Iris pigment epithelial cell (primary cell): ENCODE measurements at places on chromosomes 4 and X.

- no peak for DNase-seq
Measured at GRCh38 chr4:123315617-123316016, 81.0 kb upstream of the SPRY1 start.

DNA sequence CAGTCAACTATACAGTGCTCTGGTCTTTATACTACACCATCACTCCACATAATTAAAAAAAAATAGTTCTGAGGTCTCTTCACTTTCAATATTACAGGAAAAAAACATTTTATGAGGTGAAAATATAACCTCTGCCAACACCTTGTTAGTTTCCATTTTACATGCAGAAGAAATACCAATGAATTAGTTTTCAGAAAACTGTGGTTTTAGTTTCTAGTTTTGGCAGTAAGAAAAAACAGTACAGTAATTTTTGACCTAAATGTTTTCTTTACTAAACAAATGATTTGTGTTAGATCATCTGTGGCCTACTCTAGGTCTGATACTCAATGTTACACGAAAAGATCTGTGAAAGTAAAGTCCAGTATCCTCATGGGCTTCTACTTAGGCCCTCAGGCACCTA lies 10.0 kb downstream of the SULT1E1 start:
- DNase-seq = no peak

- DNase-seq = no peak
Measured at GRCh38 chr4:139559089-139559479, 3.1 kb upstream of the SETD7 start.

DNA sequence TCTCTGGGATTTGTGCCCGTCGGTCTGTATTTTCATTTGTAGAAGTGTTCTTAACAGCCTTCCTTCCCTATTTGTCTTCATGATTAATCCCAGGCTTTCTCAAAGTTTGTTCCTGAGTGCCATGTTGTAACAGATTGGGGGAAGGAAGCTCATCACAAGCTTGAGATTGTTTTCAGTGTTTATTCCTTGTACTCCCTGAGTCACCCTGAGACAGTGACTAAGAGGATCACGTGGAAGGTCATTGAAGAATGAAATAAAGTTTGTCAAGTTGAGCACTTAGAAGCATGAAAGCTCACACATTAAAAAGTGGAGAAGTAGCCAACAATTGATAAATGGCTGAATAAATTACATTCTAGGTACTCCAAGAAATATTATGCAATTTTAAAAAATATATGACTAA lies 153.5 kb upstream of the FAM241A start:
- peak; percentile 82 for DNase-seq

- DNase-seq = no peak
Measured at GRCh38 chrX:69362354-69362753, 141.8 kb upstream of the NALF2 start.

DNA sequence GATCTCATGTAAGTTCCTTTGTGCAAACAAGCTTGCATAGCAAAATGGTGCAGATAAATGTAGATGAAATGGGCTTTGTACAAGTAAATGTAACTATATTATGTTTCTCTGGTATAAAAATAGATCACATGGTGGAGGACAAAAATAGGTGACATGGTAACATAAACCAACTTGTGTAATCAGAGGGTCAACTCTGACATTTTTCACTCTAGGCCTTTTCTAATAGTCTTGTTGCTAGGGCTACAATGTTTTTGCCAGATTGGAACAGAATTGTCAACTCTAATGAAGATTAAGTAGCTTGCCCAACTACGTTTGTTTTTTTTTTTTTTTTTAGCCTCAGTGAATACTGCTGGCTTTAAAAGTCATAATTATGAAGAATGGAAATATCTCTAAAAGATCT lies 11.5 kb downstream of the MAD2L1 start:
- no peak for DNase-seq

DNA sequence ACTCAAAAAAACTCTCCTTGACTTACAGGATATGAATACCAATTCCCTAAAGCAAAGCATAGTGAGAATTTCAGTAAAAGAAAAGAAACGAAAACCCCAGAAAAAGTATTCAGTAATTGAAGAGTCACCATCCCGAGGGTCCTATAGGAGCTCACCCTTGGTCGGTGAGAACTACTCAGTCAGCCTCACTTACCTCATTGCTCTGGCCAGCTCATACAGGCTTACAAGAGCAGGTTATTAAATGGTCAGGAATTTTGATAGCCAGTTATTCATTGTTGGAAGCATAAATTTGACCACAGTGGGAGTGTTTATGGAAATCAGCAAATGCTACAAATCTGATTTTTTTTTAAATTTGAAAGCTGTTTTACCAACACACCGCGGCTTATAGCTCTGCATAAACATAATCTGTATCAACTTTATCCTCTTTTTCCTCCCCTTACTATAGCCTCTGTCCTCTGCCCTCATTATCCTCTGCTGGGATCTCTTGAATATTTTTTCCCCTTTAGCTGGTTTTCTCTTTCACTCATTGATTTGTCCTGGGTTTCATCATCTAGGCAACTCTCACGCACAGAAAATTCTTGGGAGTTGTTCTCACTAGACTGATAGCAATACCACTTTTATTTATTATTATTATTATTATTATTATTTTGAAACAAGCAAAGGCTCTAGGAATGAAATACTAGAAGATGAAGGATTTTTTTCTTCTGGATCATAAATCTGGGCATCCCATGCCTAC lies 11.0 kb upstream of the CXCL2 start:
- DNase-seq = peak; percentile 89

- DNase-seq = no peak
Measured at GRCh38 chr4:79575709-79576428, 167.8 kb upstream of the GK2 start.

- peak; percentile 40 for DNase-seq
Measured at GRCh38 chr4:41912546-41912945, 22.7 kb upstream of the TMEM33 start.

DNA sequence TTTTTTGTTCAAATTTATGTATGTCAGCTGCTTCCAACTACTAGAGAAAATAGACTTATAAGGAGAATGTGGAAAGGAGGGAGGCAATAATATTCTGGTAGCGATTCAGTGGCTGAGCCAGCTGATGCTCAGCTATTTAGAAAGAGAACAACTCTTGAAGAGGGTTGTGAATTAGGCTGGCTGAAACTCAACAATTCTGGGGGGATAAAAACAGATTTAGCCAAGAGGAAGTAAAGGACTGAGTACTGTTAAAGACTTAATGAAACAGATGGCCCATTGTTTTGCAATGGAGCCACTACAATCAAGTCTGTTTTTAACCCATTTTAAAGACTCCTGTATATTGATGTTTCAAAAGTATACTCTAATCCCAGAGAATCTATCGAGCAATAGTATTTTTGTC lies 1058.9 kb downstream of the C4orf33 start:
- no peak for DNase-seq

- no peak for DNase-seq
Measured at GRCh38 chrX:52870046-52870445, 2.2 kb upstream of the XAGE3 start.

- DNase-seq = no peak
Measured at GRCh38 chrX:86348669-86349068, 200.4 kb downstream of the DACH2 start.
